Activated naive CD8-positive, alpha-beta T cell treated with anti-CD3 and anti-CD28 coated beads, Interleukin-2, amount 50 U/mL, for 24 hours (primary cell): ENCODE measurements at places on chromosomes 4 and X.

- DNase-seq = no peak
These were observed 38.9 kb upstream of the TMPRSS11D start for GRCh38 chr4:67922697-67923096.

DNA sequence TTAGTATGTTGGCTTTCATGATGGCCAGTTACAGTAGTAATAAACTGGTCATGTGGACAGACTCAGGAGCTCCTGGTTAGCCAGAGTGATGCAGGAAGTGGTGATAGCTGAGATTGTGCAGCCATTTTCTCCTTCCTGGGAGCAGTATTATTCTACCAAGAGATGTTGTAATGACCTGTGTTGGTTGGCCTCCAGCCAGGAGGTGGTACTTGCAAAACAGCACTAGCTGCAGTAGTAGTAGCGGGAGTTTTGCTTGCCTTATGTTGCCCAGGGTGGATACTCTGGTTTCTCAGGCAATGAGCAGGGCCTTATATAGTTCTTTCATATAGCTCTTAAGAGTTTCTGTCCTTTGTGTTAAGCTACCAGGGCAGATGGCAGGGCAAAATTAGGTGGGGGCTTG lies 998.8 kb downstream of the GLUD2 start:
- DNase-seq = no peak

- DNase-seq = no peak
These were observed 12.9 kb upstream of the NUDT9 start for GRCh38 chr4:87409420-87409939.

- no peak for DNase-seq
These were observed 7.7 kb upstream of the APBB2 start for GRCh38 chr4:41221850-41222645.

DNA sequence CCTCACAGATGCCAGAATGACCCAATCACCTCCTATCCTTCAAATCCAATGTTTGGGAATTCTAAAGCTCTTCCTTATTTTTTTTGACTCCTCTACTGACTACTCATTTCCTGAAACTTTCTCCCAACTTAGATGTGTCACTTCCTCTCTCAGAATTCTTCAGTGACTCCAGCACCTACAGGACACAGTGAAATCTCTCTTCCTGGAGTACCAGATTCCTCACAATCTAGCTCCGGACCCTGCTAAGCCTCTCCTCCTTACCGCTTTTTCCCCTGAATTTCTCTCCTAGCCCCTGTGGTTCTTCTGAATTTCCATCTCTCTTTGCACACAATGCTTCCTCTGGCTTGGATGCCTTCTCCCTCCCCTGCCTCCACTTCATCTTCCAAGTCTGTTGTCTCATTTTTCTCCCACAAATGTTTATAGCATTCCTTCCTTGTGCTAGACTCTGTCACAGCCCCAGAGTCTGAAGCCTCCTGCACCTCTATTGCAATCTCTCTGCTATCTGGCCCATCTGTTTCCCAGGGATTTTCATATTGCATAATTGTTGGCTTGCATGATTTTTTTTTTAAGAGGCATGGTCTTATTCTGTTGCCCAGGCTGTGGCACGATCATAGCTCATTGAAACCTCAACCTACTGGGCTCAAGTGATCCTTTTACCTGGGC lies 80.1 kb downstream of the ANAPC4 start:
- no peak for DNase-seq

DNA sequence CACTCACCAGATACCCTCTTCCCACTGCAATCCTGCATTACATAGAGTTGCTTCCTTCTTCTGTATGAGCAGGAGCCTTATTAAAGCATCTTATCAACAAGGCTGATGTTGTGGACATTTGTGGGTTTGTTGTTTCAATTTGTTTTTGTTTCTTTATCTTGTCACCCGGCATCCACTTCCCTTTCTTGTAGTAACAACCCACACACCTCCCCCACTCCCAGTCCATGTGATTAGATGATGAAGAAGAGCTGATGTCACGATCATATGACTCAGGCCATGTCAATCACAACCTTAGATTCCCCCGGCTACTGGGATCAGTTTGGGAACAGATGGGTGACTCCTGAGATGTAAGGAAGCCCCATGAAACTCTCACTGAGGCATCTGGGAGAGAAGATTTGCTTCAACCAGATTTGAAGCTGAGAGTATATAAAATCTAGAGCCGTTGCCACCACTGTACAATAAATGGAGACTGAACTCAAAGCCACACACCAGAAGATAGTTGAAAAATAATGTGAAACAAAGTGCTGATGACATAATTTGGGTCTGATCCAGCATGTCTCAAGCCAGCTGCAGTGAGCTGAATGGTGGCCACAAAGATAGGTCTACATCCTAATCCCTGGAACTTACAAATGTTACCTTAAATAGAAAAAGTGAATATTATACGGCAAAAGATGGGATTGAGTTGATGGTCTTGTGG lies 34.1 kb upstream of the SRD5A3 start:
- DNase-seq = no peak

DNA sequence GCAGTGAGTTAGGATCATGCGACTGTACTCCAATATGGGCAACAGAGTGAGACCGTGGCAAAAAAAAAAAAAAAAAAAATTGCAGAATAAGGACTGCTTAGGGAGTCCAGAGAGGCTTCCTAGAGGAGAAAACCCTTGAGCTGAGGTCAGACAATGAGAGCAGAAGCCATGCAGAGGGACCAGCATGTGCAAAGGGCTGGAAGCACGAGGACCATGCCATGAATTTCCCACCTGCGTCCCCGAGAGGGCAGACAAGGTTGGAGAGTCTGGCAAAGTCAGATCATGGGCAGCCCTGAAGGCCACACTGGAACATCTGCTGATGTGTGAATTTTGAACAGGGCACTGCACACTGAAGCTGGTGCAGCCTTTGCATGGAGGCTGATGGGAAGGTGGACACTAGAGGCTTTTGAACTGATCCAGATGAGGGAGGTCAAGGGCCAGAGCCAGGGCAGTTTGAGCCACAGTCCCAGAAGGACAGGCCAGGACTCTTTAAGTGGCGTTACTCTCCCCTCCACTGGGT lies 6.5 kb upstream of the JAKMIP1 start:
- DNase-seq = no peak

GRCh38 chr4:102472441-102473013 lies 28.6 kb upstream of the NFKB1 start:
- no peak for DNase-seq

- DNase-seq = no peak
These were observed 26.3 kb downstream of the CXCL2 start for GRCh38 chr4:74072739-74073138.

DNA sequence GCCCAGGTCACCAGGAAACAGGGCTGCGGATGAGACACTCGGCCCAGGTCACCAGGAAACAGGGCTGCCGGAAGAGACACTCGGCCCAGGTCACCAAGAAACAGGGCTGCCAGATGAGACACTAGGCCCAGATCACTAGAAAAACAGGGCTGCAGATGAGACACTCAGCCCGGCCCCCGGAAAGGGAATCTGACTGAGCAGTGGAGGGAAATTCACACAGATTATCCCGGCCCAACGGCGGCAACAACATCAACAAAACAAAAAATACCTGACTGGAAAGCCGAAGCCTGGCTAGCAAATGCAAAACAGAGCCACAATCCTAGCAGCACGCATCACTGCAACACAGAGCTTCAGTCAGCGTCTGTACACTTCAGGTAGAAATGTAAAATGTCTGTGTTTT lies 20.7 kb downstream of the AFAP1 start:
- no peak for DNase-seq

DNA sequence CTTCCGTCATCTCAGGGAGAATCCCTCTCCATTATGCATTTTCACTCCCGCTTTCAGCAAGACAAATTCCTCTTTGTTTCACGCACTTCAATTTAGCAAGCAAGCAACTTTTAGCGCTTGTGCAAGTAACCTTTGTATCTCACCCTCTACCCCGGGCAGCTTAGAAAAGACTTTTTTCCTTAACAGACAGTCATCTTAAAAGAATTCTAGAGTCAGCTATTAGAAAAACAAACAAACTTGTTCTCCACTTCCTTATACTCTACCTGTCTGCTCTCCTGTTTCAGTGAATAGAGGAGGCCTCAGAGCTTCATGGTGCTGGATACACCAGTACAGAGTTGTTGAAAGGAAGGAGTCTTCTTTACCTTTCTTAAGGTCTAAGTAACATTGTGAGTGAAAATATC lies 12.1 kb downstream of the TIGD2 start:
- no peak for DNase-seq

DNA sequence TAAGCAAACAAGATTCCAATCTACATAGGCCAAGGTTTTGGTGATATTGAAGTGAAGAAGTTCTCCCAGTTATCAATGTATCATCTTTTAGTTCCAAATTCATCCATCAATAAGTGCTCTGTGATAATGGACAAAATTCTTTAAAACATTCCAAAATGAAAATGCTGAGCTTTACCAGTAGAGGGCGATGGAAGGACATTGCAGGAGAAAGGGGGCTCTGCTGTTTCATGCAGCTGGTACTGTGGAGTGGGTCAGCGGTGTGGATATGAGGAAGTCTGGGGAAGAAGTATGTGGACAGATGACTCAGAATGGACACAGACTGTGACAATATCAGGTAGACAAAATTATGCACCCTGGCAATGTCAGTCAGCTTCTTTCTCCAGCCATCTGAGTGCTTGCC lies 46.6 kb upstream of the HS6ST2 start:
- DNase-seq = no peak

DNA sequence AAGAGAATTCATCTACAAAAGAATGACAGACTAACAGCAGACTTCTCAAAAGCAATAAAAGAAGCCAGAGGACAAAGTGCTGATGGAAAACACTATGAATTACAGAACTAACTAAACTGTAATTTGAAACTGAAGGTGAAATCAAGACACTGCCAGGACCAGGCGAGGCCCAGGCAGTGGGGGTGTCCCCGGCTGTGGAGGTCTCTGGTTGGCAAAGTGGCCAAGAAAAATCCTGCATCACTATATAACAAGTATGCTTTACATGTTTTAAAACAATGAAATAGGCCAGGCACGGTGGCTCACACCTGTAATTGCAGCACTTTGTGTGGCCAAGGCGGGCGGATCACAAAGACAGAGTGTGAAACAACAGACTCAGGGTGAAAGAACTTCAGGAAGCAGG lies 32.9 kb downstream of the CHM start:
- no peak for DNase-seq
